Left lung (tissue), 14 donors: ENCODE measurements at places on chromosomes 7 and 10. TPM values are rescaled to one million over a fixed set of nuclear protein-coding genes. Genes with fewer than 3 reads are reported as not detected.
A peak's percentile ranks its signal among the peaks of the same experiment; 100 is the strongest.

GRCh38 chr7:148144827-148145226 lies 445.7 kb upstream of the C7orf33 start:
- no peak for DNase-seq

The WNT2 gene
- polyA plus RNA-seq: 137 TPM

The SFTPD gene
- polyA plus RNA-seq: 7.3 TPM

DNA sequence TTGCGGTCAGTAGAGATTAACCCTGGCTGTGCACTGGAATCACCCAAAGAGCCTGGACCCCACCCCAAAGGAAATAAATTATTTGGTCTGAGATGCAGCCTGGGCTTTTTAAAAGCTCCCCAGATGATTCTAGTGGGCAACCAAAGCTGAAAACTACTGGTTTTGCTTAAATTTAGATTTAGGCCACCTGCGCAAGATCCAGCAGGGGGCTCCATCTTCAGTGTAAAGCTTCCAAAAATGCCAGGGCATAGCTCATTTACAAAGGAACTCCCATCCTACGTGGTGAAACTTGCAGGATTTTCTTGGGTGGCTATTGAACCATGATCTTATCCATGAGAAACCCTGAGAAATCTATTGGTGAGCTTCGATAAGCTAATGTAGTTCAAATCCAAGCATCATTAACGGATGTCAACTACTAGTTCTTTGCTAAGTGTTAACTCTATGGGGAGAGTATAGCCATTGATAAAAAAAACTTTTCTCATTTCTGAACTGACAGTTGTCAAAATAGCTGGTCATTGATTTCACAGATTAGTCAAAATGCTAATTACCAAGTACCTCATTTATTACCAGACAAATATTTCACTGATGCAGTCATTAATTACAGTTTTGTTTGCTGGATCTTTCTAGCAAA lies 315.3 kb downstream of the LHFPL3 start:
- peak; percentile 4 for DNase-seq

The NRP1 gene
- 169 TPM for polyA plus RNA-seq

- no peak for DNase-seq
Observed at GRCh38 chr10:47457826-47458225, 26.1 kb downstream of the ANXA8 start.

The ASZ1 gene
- polyA plus RNA-seq: 1.3 TPM

GRCh38 chr10:89563861-89564478 lies 28.6 kb upstream of the SLC16A12 start:
- DNase-seq: no peak

The FGL2 gene
- 7.7 TPM for polyA plus RNA-seq

GRCh38 chr10:87771871-87772500 lies 46.0 kb downstream of the ATAD1 start:
- DNase-seq: no peak

The WIPF3 gene
- 1.0 TPM for polyA plus RNA-seq

GRCh38 chr10:118373786-118374185 lies 31.7 kb upstream of the FAM204A start:
- no peak for DNase-seq

The SPDYE5 gene
- 7.9 TPM for polyA plus RNA-seq

DNA sequence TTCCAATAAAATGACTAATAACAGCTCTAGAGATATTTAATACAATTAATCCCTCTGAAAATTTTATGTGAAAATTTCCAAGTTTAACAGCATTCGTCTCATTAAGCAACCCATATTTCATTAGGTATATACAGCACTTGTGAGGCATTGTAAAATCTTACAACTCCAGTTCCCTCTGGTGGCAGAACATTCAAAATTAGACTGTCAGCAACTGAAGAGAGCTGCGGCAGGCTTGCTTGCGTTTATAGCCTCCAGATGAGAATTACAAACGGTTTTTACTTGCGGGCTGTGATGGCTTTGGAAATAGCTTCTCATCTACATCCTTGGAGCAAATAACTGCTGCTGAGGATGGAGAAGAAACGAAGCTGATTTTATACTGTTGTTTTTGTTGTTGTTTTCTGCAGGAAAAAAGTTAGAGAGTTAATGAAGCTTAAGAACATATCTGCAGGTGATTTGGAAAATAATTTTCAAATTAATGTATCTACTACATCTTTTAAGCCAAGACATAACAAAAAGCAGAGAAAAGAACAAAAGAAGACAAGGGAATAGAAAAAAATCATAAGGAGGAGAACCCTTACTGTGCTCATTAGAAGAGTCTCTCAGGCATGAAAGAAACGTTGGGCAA lies 171.3 kb downstream of the MAGI2 start:
- DNase-seq: no peak

The C10orf67 gene
- polyA plus RNA-seq: 0.43 TPM

The TTYH3 gene
- 123 TPM for polyA plus RNA-seq

The RAPGEF5 gene
- polyA plus RNA-seq: 86.7 TPM

DNA sequence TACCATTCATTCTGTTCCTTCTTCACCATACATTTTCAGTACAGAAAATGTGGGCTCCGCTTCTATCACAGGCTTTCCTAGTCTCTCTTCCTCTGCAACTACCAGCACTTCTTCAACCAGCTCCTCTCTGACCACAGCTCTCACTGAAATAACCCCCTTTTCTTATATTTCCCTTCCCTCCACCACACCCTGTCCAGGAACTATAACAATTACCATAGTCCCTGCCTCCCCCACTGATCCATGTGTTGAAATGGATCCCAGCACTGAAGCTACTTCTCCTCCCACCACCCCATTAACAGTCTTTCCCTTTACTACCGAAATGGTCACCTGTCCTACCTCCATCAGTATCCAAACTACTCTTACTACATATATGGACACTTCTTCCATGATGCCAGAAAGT lies 9.5 kb upstream of the MUC12 start:
- DNase-seq: no peak
